ENCODE measurements at places on chromosomes 2 and 18.

DNA sequence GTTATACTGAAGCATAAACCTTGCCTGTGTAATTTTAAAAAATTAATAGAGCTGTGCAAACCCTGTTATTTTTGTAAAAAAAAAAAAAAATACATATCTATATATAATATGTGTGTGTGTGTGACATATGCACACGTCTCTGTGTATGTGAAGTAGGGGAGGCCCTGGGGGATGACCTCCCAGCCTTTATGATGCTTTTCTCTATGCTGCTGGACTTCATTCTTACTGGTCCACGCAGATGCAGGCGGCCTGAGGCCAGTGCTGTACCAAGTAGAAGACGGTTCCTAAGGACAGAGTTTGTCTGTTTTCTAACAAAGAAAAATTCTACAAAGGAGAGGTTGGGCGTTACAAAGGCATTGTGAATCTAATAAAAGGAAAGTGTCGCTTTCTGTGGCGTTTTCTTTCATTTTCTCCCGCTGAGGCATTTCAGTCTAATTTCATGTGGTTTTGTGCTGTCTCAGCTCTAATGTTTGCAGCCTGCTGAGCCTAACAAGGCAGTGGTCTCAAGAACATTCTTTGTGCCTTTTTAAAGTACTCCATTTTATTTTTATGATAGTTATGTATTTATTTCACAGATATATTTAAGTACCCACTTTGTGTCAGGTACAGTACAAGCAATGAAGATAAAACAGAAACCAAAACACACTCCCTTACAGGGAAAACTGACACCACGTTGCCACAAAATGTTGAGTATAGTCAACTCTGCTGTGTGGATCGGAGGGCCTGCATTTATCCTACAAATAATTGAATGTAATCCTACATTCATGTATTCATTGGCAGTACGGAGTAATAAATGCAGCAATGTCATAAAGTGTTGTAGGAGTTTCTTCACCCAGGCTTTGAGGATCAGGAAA, 118.0 kb downstream of the RAB3GAP1 start:
- DNase-seq = no peak

GRCh38 chr18:64134044-64134747, 14.7 kb downstream of the LINC00305 start:
- no peak for DNase-seq

DNA sequence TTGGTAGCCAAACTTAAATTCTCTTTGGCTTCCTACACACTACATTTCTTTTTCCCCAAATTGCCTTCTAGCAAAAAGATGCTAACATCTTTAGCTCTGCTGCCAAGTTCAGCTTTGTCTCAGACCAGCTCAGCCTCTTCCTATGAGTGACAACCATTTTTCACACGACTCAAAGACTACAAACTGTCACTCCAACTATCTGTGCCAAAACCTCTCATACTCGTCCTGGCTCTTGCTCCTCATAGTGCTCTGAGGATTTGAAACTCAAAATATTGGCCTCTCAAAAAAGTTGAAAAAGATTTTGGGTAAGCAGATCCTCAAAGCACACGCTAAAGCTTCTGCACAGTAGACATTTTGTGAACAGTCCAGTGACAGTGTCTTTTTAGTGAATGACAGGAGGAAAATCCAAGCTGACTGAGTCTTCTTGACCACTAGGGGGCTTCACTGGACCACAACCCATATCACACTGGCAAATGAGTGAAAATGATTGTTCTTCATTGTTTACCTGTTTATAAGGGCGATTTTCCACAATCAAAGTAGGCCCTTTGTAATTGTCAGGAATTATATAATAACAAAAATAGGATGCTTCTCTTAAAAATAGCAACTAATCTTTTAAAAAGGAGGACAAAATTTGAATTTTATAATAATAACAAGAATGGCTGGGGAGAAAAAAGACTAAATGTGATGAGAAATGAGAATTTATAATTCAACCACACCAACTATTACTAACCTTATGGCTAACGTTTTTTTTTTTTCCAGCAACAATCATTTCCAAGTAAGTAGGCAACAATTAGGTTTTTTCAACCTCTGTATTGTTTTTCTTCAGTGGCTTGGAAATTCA, 85.5 kb upstream of the PGAP1 start:
- peak; percentile 7 for DNase-seq

- no peak for DNase-seq
These were observed 58.0 kb upstream of the CAPN13 start for GRCh38 chr2:30865243-30865642.

DNA sequence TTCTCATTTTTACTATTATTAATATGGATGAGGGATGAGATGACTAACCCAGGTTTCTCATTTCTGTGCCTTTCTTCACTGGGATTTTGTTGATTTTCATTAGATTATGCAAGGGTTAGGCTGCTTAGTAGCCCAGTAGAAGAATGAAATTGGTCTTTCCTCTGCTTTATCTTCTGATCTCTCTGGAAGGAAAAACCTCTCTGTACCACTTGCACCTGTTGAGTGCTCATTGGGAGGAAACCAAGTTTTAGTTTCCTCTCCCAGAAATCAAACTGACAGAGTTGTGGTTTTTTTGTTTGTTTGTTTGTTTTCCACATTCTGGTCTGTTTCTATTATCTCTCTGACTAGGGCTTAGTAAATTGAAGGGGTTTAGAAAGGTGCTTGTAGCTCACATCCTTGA, 60.8 kb downstream of the KIAA1328 start:
- no peak for DNase-seq

- no peak for DNase-seq
These were observed 37.5 kb upstream of the TPO start for GRCh38 chr2:1375794-1376193.

DNA sequence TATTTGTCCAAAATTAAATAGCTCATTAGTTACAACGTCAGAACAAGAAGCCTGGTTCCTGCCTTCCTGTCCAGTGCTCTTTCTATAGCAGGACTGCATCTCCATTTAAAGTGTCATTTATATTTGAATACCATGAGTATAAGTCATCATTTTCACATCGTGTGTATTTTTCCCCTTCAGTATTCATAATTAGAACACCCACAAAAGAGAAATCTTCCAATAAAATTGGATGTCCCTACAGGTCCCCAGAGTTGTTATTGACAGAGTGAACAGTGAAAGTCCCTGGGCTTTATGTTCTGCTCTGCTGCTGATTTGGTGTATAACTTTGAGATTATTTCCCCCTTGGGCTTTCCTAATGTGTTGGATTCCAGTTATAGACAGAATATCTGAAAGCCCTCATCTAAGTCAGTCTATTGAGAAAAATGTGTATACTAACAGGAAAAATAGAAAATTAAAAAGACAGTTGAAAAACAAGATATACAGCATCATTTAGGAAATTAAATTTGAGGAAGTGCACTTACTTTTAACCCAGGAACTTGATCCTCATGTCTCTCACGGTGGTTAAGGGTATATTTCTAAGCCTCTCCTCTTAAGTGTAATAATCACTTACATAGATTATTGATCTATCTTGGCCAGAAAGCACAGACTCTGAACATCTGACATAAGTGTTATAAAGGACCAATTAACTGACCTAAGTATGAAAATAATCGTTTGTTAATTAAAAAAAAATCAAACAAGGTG, 15.2 kb upstream of the REV1 start:
- DNase-seq = no peak

DNA sequence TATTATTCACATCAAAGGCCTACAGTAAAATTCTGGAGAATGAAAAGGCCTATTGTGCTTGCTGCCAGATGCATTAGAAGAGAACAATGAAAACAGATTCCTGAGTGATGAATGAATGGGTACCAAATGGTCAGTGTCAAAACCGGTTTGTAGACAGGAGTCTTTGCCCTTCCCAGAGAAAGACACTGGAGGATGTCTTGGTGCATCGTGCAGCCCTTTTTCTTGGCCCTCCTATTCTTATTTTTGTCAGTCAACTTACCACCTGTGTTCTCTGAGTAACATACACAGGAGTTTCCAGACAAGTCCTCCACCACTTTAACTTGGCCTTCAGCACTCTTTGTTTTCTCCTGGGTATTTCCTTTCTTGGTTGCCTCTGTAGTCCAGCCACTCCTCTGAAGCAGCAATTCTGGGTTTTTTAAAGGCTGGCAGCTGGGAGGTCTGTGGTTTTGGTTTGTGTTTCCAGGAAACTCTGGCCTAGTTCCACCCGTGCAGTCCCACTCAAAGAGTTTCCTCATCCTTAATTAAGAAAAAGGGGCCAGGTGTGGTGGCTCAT, 29.4 kb downstream of the PSTPIP2 start:
- DNase-seq = no peak

- no peak for DNase-seq
These were observed 15.1 kb downstream of the DOCK10 start for GRCh38 chr2:225027061-225027762.

- no peak for DNase-seq
These were observed 54.7 kb downstream of the VWC2L start for GRCh38 chr2:214465363-214466146.

- no peak for DNase-seq
These were observed 151.1 kb upstream of the UBE2E3 start for GRCh38 chr2:180829261-180829660.

- no peak for DNase-seq
These were observed 23.5 kb upstream of the KLF11 start for GRCh38 chr2:10019602-10020400.

- DNase-seq = no peak
These were observed 29.2 kb upstream of the DSEL start for GRCh38 chr18:67545681-67546080.

DNA sequence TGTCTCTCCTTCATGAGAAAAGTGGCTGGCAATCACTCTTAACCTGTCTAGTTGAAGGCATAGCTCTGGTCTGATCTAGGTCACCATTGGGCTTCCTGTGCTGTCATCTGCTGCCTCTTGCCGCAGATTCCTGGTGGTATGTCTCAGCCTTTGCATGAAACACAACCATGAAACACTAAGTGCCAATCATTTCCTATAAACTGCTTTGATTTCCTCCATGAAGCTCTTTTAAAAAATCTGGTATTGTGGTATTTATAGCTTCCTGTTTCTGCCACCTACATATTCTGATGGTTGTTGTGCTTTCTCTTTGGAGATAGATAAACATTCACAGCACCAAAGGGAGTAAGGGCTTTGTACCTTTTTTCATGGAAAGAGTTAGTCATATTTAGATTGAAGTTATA, 120.0 kb upstream of the EPC2 start:
- no peak for DNase-seq

- no peak for DNase-seq
These were observed 6.9 kb downstream of the CD8A start for GRCh38 chr2:86783615-86784339.

- DNase-seq = no peak
These were observed 89.6 kb downstream of the TCF7L1 start for GRCh38 chr2:85222792-85223191.

- DNase-seq = no peak
These were observed 446.7 kb downstream of the SETBP1 start for GRCh38 chr18:45127405-45127804.

- no peak for DNase-seq
These were observed 12.8 kb downstream of the SNED1 start for GRCh38 chr2:241011296-241011600.

GRCh38 chr2:239824866-239825704, 200.1 kb downstream of the NDUFA10 start:
- DNase-seq = no peak

- DNase-seq = no peak
These were observed 127.8 kb downstream of the OSR1 start for GRCh38 chr2:19230626-19231025.

DNA sequence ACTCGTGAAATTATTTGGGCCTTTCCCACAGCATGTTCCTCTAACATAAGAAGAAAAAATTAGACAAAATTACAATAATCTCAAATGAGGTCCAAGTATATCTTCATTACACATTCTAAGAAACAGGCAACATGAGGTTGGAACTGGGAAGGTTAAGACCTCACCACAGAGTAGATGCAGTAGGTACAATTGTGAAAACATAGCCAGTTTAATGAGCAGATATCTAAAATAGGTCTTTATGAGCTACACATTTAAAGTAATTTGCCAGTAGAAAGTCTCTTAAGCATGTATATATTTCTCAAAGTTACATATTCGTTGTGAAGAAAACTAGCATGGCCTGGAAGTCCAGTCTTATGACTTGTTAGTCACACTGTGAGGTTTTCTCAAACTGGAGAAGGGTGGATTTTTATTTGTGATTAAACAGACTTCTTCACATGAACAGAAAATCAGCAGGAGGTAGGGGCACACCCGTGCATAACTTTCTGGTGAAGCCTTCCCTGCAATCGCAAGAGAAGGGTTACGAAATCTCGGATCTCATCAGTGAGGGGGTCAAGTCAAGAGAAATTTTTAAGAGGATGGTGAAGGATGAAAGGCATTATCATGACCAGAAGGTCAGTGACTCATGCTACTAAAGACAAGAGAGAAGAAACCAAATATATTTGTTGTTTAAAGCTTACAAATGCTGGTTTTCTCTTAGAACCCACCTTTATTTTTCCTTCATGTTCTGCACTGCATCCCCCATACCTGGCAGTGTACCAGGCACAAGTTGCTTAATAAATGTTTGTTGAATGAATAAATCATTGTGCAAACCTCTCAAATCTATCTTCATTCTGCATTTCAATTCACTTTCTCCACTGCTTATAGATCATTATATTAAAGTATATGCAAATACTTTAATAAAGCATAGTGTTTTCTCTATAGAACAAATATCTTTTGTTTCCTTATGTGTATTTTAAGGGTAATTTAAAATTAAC, 5.1 kb upstream of the RAB27B start:
- DNase-seq = no peak

DNA sequence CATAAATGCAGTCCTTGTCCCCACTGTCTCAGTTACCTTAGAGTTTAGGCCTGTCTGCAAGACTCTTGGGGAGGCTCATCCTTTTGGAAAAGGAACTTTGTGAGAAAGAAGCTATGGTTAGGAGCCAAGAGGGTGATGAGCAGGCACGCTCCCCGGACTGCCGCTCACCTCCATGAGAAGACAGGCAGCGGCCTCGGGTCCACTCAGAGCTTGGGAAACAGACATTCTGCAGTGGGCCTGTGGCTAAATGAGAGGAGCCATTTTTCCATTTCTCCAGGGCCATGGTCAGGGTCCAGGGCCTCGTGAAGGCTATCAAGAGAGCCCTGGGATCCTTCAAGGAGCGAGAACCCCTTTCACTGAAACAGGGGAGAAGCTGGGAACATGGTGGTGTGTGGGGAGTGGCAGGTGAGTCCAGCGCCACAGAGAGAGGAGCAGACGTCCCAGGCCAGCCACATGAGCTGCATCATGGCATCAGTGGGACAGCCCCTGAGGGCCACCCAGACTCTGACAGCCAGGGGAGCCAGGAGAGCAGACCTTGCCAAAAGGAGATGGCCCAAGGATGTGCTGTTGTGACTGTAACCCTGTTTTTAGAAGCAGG, 4.0 kb upstream of the TEX51 start:
- DNase-seq = no peak

Measured in NCI-H1417 treated with DMSO at 0.1 percent for 48 hours (cell line).